ENCODE measurements at places on chromosomes 3 and 15.

- no peak for DNase-seq
Measured at GRCh38 chr3:27675287-27675686, 46.8 kb downstream of the EOMES start.

DNA sequence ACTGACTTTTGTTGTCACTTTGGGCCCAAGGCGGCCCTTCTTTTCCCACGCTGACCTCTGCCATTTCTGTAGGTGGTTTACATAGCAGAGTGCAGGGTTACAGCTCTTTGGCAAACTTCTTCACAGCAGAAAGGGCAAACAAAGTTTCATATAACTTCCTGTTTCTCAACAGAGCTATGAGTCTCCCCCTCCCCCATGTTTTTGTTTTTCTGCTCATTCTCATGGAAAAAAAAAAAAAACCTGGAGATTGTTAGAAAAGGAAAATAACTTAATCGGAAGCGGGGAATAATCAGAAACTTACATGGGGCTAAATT lies 342.0 kb upstream of the NR2F2 start:
- DNase-seq: no peak

DNA sequence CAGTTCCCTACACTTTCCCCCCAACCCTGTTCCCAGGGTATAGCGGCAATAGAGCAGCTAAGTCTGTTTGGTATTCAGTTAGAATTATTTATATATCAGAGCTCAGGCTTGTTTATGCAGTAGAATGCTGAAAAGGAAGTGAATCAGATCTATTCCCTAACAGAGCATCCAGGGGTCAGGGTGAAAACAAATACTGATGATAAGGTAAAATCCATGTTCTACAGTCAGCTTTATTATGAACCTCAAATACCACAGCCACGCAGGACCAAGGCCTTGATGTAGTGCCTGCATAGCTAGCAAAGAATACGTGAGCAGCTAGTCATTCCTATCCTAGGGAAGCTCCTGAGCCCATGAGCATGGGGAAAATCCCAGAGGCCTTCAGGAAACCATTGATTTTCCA lies 229.7 kb upstream of the ICE2 start:
- no peak for DNase-seq

DNA sequence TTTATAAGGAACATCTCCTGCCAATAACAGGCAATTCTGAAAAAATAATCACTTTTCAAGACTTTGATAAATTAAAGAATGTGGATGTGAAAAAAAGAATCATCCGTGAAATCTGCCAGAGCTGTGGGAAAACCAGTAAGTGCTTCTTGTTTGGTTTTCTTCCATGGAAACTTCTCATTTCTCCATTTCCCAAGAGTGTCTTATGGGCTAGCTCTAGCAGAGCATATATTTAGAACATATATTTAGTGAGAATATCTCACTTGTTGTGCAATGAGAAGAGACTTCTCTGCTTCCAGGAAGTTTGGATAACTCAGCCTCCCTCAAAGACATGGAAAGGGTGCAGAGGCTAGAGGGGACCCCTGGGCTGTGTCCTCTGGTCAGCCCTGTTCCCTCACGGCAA lies 49.9 kb downstream of the COL6A5 start:
- DNase-seq: no peak

DNA sequence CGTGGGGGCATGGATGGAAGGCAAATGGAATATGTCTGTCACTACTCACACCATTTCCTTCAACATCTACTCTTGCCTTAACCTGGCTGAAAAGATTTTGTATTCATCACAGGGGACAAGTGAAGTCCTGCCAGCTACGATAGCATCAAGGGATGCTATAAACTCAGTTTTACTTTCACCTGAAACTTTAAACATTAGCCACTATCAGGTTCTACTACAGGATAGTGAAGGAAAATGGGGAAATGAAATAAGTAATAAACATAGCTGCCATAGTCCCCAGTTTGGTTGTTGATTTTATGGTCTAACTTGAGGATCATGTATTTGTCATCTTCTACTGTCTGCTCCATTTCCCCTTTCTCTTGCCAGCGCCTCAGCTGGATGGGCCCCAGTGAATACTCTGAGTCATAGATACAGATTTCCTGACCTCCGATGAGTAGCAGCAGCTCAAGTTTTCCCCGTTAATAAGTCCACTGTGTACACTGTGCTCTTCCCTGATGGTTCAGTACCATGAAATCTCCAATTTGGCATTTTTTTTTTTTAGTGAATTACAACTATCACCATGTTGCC lies 338.2 kb upstream of the SLCO3A1 start:
- DNase-seq: no peak

DNA sequence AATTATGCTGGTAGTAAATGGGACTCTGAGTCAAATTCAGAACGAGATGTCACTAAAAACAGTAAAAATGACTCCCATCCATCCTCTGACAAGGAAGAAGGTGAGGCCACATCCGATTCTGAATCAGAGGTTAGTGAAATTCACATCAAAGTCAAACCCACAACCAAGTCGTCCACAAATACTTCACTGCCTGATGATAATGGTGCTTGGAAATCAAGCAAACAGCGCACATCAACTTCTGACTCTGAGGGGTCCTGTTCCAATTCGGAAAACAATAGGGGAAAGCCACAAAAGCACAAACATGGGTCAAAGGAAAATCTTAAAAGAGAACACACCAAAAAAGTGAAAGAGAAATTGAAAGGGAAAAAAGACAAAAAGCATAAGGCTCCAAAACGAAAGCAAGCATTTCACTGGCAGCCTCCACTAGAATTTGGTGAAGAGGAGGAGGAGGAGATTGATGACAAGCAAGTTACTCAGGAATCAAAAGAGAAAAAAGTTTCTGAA lies 15.1 kb upstream of the ZBTB47 start:
- DNase-seq: no peak

DNA sequence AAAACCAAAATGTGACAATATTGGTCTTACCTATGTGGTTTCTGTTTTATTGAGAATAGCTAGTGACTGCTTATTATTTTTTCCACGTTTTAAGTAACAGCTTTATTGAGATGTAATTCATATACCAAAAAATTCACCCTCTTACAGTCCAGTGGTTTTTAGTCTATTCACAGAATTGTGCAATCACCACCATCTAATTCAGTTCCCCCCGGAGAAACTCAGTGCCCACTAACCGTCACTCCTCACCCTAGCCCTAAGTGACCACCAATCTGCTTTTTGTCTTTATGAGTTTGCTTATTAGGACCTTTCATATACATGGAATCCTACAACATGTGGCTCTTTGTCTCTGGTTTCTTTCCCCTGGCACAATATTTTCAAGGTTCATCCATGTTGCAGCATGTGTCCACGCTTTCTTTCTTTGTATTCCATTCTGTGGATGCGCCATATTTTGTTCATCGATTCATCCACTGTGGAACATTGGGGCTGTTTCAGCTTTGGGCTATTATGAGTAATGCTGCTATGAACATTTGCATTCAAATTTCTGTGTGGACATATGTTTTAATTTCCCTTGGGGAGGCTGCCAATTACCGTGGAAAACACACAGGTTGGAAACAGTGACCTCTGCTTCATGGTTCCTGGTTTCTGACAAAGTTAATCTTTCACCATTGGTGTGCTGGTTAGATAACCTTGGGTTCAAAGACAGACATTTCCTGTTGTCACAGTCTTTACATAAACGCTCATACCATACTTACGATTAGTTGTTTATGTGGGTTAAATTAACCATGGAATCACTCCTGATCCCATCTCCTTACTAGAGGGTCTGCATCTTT lies 3.2 kb upstream of the BCL2L10 start:
- no peak for DNase-seq

GRCh38 chr15:71566226-71566625 lies 244.1 kb upstream of the NR2E3 start:
- DNase-seq: no peak

GRCh38 chr3:181930105-181930504 lies 218.4 kb downstream of the SOX2 start:
- DNase-seq: no peak

- DNase-seq: no peak
Measured at GRCh38 chr3:52833202-52833601, 1.6 kb downstream of the MUSTN1 start.

DNA sequence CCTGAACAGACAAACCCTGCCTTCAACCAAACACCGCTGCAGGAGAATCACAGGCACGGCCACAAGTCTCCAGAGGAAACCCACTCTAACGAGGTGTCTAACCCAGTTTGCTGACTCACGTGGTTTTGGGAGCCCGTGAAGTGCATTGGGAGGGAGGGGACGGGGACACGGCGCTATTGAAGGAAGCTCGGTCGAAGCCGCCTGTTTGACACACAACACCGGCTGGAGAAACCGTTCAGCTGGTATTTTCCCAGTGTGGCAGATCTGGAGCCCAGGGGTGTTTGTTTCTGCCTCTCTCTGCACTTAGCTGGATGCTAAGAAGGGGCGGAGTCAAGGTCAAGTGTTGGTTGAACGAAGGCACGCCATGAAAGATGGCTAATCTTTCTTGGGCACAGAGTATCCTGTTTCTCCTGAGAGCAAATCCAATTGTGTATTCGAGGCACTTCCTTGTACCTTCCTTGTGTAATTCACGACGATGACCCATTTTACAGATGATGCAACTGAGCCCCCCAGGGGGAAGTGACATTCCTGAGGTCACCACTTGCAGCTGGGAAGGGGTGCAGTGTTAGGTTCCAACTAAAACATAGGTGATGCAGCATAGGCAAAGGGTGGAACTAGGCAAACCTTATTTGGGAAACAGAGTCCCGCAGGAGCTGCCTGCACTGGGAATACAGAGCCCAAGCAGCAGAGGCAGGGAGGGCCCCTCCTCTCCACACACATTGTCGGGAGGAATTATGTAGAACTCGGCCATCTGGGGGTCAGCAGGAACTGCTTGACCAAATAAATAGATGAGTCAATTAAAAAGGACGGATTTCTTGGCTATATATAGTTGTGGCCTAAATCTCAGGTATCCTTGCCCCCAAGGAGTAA lies 22.5 kb downstream of the SLC6A6 start:
- DNase-seq: peak; percentile 25

- no peak for DNase-seq
Measured at GRCh38 chr3:142844339-142844977, 44.4 kb downstream of the PCOLCE2 start.

DNA sequence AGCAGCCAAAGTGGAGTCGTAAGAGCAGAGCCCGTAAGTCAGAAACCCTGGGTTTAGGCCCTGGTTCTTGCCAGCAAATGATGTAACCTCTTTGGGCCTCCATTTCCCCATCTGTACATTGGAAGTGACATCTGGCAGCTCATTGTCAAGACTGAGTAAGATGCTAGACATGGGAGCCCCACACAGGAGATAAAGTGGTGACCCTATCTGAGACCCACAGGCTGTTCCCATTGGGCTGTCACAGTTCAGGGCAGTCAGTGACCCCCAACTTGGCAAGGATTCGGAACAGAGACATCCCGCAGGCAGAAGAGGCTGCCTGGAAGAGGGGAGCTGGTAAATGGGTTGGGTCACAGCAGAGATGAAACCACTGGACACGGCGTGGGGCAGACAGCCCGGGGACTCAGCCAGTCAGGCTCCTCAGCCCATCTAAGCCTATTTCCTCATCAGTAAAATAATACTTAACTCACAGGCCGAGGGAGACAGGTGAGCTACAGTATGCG lies 1.8 kb downstream of the CLN6 start:
- no peak for DNase-seq

GRCh38 chr3:70615286-70615685 lies 302.8 kb upstream of the MDFIC2 start:
- no peak for DNase-seq

- DNase-seq: no peak
Measured at GRCh38 chr3:41276191-41276590, 76.9 kb downstream of the CTNNB1 start.

GRCh38 chr3:33144433-33144832 lies 30.6 kb downstream of the CRTAP start:
- DNase-seq: no peak

DNA sequence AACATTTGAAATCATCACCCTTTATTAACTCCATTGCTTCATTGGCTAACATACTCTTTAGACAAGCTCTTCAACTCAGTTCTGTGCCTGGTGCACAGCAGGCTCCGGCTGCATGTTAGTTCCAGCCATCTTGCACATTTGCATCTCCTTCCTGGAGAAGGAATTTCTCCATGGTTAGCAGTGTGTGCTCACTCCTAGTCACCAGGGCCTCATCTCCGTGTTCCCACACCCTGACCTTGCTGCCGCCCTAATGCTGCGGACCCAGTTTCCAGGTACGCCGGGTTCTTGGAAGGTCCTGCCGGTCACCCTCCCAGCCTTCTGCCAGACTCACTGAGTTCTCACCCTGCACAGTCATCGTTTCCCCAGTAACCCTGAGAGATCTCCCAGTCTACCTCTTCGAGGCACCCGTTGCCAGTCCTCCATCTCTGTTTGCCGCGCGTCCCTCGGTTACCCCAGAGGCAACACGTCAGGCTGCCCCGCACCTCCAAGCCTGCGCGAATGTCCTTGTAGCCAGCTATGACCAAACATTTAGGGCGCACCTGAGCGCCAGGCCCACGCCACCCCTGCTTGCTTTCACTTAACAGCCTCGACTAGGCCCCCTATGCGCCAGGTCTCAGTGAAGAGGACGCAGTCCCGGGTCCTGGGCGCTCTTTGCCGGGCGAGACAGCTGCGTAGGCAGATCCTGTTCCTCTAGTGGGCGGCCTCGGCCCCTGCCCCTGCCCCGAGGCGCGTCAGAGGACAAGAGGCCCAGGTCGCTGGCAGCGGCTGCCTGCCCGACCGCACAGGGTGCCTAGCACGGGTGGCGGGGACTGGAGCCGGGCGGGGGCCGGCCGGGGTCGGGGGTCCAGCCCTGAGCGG lies 747 bp upstream of the ZNF592 start:
- DNase-seq: peak; percentile 53

DNA sequence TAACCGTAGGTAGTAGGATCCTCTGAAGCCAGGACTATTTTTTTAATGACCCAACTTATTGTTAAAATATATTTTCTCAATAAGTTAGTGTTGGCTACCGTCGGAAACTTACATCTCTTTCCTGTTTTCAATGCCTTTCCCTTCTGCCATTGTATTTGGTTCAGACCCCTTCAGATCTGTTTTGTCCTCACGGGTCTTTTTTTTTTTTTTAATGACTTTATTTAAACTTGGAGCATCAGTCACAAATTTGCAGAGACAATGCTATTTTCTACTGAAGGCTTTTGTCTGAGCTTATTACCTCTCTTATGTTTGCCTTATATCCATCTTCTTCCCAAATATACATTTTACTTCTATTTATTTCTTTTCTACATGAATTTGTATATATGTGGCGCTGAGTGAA lies 47.6 kb downstream of the PDE8A start:
- DNase-seq: no peak

- DNase-seq: no peak
Measured at GRCh38 chr3:66812741-66813140, 185.4 kb upstream of the KBTBD8 start.

DNA sequence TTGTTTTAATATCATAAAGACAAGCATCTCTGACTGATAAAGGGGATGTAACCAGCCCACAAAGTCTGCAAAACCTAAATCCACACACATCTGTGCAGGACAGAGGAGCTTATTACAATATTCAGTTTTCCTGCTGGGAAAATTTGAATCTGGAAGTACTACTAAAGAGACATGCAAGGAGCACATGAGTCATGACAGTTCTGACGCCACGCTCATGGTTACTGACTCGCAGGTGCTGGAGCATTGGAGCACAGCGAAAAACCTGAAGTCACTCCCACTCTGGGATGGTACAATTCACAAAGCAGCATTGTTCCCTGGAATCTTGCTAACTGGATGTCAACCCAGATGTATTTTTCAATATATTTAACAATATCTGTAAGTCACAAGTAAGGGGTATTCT lies 7.6 kb upstream of the ISL2 start:
- DNase-seq: no peak

GRCh38 chr3:150450916-150451315 lies 42.8 kb downstream of the TSC22D2 start:
- no peak for DNase-seq

All from activated T-helper 9 cell treated with anti-CD3 and anti-CD28 coated beads, Interleukin-2, amount 50 U/mL, for 16 hours (primary cell).